ENCODE measurements at places on chromosomes 3 and 15. TPM values are rescaled to one million over a fixed set of nuclear protein-coding genes. Genes with fewer than 3 reads are reported as not detected.

Gene TLR9
- total RNA-seq, result not detected

Gene APOD
- total RNA-seq, result 13.5 TPM

Gene TM4SF4
- 0.34 TPM for total RNA-seq

Gene CYP11A1
- total RNA-seq, result not detected

Gene OSBPL10
- total RNA-seq, result 12.3 TPM

Gene VIPR1
- 0.09 TPM for total RNA-seq

Gene IP6K2
- total RNA-seq, result 33.8 TPM

Gene CASR
- not detected for total RNA-seq

Gene PLA2G4E
- total RNA-seq, result not detected

Gene SLC22A14
- under 0.01 TPM for total RNA-seq

Measured in dermis lymphatic vessel endothelial cell (primary cell).